ENCODE measurements at places on chromosomes 12 and 14.

GRCh38 chr12:82040987-82041743 is 282.0 kb upstream of the PPFIA2 start:
- no peak for DNase-seq

DNA sequence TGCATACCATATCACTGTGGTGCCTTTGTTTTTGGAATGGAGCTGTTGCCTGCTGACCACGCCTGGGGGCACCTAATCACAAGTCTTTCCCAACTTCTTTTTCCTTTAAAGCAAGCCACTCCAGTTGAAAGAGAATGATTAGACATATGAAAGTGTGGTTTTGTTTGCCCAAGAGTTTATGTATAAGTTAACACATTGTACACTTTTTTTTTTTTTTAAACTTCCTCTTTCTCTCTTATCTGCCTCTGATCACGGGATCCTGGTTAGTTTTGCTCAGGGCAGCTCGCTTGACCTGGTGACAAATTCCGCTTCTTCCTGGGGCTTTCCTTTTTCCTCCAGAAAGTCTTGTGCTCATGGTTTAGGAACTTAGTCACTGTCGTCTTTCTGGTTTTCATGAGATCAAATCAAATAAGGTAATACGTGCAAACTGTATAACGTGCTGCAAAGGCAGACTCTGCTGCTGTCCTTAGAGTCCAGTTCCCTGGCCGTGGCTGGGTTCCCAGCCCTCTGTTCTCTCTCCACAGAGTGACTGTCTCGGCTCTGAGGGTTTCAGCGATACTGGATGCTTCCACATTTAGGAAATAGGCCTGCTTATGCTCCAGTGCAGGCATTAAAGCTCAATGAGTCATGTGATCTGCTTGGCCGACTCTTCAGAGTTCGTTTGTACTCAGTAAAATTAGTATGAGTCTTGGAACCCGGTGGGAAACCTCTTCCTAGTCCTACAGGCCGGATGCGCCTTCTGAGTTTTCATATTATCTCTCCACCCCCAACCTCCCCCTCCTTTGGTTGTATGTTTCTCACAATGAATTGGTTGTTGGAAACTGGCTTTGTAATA is 15.2 kb downstream of the RASSF3 start:
- peak; percentile 72 for DNase-seq

DNA sequence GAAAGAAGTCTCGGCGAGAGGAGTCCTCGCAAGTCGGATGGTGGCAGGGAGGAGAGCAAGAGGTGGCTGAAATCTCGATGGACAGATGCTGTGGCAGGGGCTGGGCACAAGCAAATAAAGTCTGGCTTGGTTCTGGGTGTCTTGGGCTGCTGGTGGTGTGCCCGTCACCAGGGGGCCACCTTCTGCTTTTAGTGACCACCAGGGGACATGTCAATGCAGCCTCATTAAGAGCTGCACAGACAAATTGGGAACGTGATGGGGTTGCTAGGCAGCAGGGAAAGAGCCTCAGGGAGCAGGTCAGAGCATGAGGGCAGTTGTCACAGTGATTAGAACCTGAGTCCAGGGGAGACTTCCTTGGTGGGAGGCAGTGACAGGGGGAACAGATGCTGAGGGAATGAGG is 44.0 kb downstream of the LRRC74A start:
- no peak for DNase-seq

GRCh38 chr12:124914392-124915238 is at the start of gene UBC:
Gene UBC (minus strand): TSS chr12:124914650. CDS start chr12:124913771, 879 bp downstream.
- no peak for DNase-seq

DNA sequence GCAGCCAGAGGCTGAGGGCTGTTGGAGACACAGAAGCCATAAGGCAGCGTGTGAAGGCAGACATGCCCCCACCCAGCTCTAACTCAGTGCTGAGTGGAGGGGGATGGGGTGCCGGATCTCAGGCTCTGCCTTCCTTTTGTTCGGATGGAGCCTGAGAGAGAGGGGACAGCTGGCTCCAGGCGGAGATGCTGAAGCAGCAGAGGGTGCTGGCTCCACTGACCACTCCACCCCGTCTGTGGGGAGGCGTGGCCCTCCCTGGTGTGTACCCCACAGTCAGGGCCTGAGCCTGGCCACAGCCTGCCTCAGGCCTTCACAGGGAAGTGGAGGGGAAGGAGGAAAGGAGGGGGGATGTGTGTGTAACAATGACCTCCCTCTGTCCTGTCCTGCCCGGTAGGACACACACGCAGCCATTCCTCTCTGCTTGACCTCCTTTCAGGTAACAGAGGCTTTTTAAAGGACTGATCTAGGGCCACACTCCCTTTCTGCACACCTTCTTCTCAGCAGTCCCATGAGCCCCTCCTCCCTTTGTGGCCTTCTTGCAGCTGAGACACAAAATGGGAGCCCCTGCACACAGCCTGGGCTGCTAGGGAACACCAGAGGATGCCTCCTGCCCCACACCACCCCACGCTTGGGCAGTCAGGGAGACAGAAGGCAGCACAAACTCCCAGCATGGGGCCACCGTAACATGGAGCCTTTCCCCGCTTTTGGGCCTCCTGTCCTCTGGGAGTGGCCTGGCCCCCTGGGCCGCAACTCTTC is 9.6 kb upstream of the ENDOU start:
- no peak for DNase-seq

DNA sequence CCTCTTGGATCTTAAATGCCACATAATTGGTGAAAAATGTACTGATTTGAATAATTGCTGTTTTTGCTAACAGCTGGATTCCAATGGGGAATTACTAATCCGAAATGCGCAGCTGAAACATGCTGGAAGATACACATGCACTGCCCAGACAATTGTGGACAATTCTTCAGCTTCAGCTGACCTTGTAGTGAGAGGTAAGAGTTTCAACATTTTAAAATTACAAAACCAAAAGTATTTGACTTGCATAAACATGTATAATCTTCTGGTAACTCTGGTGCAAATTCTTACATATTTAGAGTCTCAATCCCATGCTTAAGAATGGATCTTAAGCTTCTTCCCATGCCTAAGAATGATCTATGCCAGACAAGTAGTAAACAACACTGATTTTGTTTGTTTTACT is 229.1 kb upstream of the PDZRN4 start:
- no peak for DNase-seq

- DNase-seq, result no peak
Observed at GRCh38 chr12:129331356-129332085, 478.2 kb downstream of the GLT1D1 start.

DNA sequence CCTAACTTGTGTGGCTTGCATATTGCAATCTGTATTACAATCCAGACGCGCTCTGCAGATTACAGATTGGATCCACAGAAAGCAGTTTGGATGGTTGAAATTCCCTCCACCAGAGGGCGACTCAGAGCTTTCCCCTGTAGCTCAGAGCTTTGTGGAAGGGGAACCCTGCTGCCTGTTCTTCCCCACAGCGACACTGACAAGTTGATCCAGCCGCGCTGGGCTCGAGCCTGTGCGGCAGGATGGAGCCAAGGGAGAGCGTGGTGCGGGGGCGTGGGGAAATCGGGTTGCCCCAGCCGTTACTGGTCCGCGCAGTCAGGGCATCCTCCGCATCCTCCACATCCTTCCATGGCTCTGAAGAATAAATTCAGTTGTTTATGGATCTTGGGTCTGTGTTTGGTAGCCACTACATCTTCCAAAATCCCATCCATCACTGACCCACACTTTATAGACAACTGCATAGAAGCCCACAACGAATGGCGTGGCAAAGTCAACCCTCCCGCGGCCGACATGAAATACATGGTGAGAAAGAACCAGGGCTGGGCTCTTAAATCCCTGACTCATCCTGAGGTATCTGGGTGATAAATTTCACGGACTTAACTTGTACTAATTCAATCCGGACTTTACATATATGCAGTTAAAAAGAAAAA is at the start of gene GLIPR1L1:
TSS of gene GLIPR1L1 (plus strand) at position 287 of the 647 bp plus-strand sequence. CDS start at position 346, 59 bp downstream.
- DNase-seq, result peak; percentile 81

GRCh38 chr14:105858676-105859025 is 332.3 kb downstream of the TMEM121 start:
- DNase-seq, result no peak

DNA sequence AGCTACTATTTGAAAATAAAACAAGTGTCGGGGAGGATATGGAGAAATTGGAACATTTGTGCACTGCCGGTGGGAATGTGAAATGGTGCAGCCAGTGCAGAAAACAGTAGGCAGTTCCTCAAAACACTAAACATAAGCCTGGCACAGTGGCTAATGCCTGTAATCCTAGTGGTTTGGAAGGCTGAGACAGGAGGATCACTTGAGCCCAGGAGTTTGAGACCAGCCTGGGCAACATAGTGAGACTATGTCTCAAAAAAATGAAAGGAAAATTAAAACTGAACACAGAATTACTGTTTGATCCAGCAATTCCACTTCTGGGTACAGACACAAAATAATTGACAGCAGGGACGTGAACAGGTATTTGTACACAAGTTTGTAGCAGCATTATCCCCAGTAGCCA is 12.6 kb downstream of the SIVA1 start:
- DNase-seq, result no peak

DNA sequence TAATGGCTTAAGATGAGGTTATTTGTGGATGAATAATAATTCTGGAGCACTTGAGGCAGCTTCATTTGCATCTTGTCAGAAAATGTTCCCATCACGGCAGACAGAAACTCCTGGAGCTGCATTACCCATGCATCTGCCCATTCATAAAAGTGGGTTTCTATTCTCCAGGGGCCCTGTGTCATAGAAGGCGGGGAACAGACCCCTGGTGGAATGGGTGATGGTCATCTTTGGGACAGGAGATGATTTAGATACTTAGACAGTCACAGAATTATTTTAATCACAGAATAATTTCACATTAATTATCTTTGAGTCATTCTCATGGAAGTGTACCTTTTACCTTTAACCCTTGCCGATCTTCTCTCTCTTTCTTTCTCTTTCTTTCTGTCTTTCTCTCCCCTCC is 980.7 kb upstream of the TMEM132C start:
- DNase-seq, result no peak

- DNase-seq, result no peak
Observed at GRCh38 chr14:60632777-60633176, 16.5 kb downstream of the SIX1 start.

DNA sequence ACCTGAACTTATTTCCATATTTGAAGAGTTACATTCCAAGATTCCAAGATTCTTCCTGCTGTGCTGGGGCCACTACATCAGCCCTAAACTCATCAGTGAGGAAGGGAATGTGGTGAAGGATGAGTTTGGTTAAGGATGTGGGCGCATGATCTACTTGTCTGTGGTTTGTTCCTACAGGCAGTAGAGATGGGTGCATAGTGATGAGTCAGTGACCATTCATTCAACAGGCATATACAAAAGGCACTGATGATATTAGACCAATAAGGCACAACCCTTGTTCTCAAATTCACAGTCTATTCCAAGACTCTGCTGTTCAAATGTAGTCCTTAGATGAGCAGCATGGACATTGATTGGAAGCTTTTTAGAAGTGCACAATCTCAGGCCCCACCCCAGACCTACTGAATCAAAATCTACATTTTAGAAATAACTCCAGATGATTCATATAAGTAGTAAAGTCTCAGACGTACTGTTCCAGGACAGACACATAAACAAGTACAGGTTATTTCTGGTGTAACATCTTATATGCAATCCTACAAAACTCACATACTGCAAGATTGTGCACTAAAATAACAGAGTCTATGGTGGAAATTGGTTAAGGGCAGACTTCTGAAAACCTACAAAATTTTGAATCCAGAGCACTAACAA is 47.7 kb upstream of the MAP3K9 start:
- peak; percentile 97 for DNase-seq

GRCh38 chr12:42590330-42590934 is 886 bp upstream of the PRICKLE1 start:
- no peak for DNase-seq

DNA sequence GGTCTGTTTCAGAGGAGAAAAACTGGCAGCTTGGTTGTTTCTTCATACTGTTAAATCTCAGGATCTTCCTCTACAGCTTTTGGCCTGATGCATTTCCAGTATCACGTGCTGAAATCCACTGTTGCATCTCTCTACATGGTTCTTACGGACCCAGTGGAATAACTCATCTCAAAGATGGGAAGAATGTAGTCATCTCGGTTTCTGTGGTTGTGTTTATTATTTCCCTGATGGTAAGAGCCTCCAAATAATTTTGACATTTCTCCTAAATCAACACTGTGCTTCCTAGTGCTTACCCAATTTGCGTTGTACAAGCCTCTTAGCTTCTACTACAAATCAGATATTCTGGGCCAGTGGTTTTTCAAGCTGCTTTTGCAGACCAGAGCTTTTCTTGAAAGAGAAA is 812.8 kb downstream of the C12orf50 start:
- DNase-seq, result no peak

DNA sequence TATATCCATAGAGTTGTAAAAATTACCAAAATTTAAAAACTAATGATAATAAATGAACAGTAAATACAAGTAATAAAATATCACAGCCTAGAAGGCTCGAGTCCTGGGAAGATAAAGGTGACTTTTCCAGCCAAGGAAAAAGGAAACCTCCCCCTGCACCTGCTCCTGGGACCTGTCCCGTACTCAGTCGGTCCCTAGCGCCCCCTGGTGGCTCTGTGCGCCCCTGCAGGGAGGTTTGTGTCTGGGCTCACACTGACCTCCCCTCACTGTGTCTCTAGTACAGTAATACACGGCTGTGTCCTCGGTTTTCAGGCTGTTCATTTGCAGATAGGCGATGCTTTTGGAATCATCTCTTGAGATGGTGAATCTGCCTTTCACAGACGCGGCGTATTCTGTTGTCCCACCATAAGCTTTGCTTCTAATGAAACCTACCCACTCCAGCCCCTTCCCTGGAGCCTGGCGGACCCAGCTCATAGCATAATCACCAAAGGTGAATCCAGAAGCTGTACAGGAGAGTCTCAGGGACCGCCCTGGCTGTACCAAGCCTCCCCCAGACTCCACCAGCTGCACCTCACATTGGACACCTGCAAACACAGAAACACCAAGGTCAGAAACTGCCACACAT is 1030.4 kb downstream of the TMEM121 start:
- DNase-seq, result no peak

GRCh38 chr14:99950181-99950580 is 115.0 kb upstream of the EVL start:
- no peak for DNase-seq

GRCh38 chr12:94174576-94174975 is 26.2 kb downstream of the PLXNC1 start:
- no peak for DNase-seq

- no peak for DNase-seq
Observed at GRCh38 chr12:75477137-75477536, 3.4 kb upstream of the GLIPR1 start.

DNA sequence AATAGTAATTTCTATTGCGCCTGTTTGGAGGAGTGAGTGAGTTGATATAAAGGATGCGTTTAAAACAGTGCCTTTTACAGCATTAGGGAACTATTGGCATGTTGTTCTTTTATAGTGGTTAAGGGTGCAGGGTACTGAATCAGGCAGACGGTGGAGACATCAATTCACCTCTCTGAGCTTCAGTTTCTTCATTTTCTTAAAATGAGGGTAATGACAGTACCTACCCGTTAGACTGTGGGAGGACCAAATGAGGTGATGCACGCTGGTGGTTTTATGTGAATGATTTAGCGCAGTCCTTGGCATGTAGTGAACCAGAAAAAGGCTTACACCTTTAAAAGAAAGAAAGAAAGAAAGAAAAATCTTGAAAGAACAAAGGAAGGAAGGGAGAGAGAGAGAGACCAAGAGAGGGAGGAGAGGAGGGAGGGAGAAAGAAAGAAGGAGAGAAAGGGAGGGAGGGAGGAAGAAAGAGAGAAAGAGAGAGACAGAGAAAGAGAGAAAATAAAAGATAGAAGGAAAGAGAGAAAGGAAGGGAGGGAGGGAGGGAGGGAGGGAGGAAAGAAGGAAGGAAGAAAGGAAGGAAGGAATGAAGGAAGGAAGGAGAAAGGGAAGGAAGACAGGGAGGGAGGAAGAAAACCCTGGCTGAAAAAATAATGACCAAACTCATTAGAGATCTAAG is 22.2 kb upstream of the CCND2 start:
- no peak for DNase-seq

GRCh38 chr14:99479906-99480869 is at the start of gene SETD3:
Gene SETD3 (minus strand): TSS chr14:99480859. CDS start chr14:99465805, 15,054 bp downstream.
- DNase-seq, result no peak

Data from non-pigmented ciliary epithelial cell (primary cell).